Thyroid gland (tissue), 4 donors: ENCODE measurements at places on chromosomes 5 and 9. TPM values are rescaled to one million over a fixed set of nuclear protein-coding genes. Genes with fewer than 3 reads are reported as not detected.

Gene LOX
- total RNA-seq, result 39.5 TPM

Gene FBN2
- 1.9 TPM for total RNA-seq

Gene KCTD16
- 0.13 TPM for total RNA-seq

Gene BTNL3
- total RNA-seq, result 0.50 TPM

Gene TRIP13
- not detected for total RNA-seq

Gene KCNIP1
- 0.54 TPM for total RNA-seq

Gene SLCO4C1
- 1.3 TPM for total RNA-seq

Gene PLAC8L1
- total RNA-seq, result not detected

Gene RALGPS1
- total RNA-seq, result 42.1 TPM

DNA sequence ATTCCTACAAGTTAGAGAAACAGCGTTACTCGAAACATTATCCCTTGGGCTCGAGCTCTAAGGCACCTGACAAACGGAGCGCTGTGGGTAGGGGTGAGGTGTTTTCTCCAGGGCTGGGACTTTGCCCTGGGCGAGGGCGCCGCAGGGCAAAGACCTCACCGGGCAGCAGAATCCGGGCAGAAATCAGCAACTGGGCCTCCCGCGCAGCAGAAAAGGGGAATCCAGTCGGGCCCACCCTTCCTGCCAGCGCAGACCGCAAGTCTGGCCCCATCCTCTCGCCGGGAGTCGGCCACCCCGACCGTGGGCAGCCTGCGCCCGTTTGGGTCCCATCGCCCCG, 430 bp upstream of the MSH3 start:
- H3K27me3 ChIP-seq, result no peaks in the 10 kb centered on the region
- H3K4me3 ChIP-seq, result peak overlapping the region; percentile 68
- DNase-seq, result no peak
- H3K36me3 ChIP-seq, result peaks cover 14% of the 10 kb centered on the region
- peaks cover 8% of the 10 kb centered on the region for H3K4me1 ChIP-seq
- no peak overlapping the region for H3K27ac ChIP-seq

GRCh38 chr9:98101416-98101815, 17.6 kb downstream of the TRIM14 start:
- H3K27ac ChIP-seq, result no peak overlapping the region
- no peaks in the 10 kb centered on the region for H3K36me3 ChIP-seq
- H3K27me3 ChIP-seq, result no peaks in the 10 kb centered on the region
- H3K4me3 ChIP-seq, result no peak overlapping the region

DNA sequence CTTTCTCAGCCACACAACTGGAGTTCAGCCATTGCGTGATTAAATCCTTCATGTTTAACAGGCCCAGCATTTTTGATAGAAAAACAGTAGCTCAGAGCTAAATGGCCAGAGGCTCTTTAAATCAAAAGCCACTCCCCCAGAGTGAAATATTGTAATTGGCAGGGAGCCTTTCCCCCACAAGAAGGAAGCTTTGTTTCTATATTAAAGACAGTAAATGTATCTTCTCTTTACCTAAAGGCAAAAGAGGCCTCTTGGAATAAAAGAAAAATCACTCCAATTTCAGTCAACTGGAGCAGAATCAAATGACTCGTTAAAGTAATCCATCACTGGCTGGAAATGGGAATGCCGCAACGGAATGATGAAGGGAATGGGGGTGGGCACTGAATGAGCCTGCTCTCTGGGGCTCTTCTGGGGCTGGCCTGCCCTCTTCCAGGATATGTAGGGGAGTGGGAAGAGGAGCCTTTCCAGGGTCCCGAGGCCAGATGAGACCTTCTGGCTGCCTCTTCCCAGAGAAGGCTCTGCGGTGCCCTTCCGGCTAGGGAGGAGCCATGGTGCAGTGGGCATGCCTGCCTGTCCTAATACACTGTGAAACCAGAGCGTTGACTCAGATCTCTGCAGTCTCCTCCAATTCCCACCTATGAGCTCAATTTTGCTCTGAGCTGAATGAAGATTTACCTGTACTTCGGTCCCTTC, 45.2 kb downstream of the ANKDD1B start:
- no peaks in the 10 kb centered on the region for H3K4me1 ChIP-seq
- no peaks in the 10 kb centered on the region for H3K36me3 ChIP-seq
- peak overlapping the region; percentile 43 for H3K27ac ChIP-seq

GRCh38 chr5:177595026-177595585, 3.1 kb downstream of the TMED9 start:
- H3K27ac ChIP-seq, result no peak overlapping the region
- no peaks in the 10 kb centered on the region for H3K27me3 ChIP-seq
- H3K4me1 ChIP-seq, result peaks cover 10% of the 10 kb centered on the region
- no peak overlapping the region for H3K4me3 ChIP-seq
- DNase-seq, result no peak

- DNase-seq, result no peak
- no peak overlapping the region for H3K27ac ChIP-seq
- no peaks in the 10 kb centered on the region for H3K27me3 ChIP-seq
- no peak overlapping the region for H3K4me3 ChIP-seq
- no peaks in the 10 kb centered on the region for H3K4me1 ChIP-seq
Measured at GRCh38 chr5:127563136-127563535, 45.7 kb downstream of the PRRC1 start.

DNA sequence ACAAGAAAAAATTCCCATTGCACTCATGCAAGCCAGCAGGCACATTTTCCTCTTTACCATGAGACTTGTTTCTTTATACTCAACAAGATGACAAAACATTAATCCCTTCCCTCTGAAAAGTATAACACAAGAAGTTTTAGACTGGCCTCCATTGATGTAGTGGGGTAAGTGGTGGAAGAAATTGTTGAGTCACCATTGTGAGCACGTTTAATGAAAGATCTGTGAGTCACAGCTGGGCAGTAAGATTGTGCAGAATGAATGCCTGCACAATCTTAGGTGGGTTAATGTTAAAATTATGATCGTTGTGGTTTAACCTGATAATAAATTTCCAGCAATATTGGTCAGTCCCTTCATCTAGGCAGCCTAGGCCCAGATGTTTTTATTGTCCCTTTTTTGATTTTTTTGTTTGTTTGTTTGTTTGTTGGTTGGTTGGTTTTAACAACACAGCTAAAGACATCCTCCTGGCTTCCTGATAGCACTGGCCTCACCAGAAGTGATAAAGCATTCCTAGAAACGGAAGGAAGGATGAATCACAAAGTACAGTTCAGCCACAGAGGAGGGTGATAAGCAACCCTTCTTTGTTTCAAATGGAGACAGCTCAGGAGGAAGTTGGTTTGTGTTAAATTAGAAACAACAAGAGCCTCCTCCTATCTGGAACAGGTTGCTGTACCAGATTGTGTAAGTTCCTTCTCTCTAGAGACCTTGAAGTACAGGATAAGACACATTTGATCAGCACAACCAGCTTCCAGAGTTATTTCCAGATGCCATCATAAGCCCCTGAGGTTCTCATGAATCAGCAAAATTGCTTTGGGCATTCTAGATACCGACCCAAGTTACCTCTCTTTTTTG, 40.3 kb downstream of the SLC24A2 start:
- no peak for DNase-seq
- H3K4me3 ChIP-seq, result no peak overlapping the region

- no peak overlapping the region for H3K27ac ChIP-seq
- no peaks in the 10 kb centered on the region for H3K4me1 ChIP-seq
- no peak overlapping the region for H3K4me3 ChIP-seq
- DNase-seq, result no peak
- peaks cover 2% of the 10 kb centered on the region for H3K36me3 ChIP-seq
- H3K27me3 ChIP-seq, result no peaks in the 10 kb centered on the region
Measured at GRCh38 chr5:644509-644908, 32.4 kb downstream of the CEP72 start.

GRCh38 chr5:125793470-125793869, 629.7 kb upstream of the GRAMD2B start:
- no peaks in the 10 kb centered on the region for H3K4me1 ChIP-seq
- no peak overlapping the region for H3K4me3 ChIP-seq
- H3K27me3 ChIP-seq, result no peaks in the 10 kb centered on the region
- no peaks in the 10 kb centered on the region for H3K36me3 ChIP-seq
- H3K27ac ChIP-seq, result no peak overlapping the region

- no peak for DNase-seq
- H3K27me3 ChIP-seq, result no peaks in the 10 kb centered on the region
- no peaks in the 10 kb centered on the region for H3K36me3 ChIP-seq
- no peak overlapping the region for H3K4me3 ChIP-seq
- peak overlapping the region; percentile 97 for H3K27ac ChIP-seq
Measured at GRCh38 chr5:10705747-10706146, 55.3 kb downstream of the DAP start.

DNA sequence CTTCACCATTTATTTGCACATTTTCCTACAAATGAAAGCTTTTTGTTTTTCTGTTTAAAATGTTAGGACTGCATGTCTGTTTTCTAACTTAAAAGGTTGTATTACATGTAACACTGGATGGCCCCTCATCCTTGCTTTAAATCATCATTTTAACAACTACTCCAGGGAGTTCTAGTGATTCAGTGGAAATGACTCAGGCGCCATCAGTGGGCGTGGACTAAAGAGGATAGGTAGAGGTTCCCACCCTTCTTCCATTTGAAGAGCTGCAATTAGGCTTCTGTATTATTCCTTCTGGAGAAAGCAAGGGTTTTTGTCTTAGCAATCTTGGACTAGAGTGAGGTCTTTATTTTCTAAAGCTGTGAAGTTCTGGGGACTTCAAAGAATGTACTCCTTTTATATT, 213.7 kb downstream of the TMEM38B start:
- no peaks in the 10 kb centered on the region for H3K27me3 ChIP-seq
- H3K36me3 ChIP-seq, result no peaks in the 10 kb centered on the region
- H3K27ac ChIP-seq, result no peak overlapping the region
- H3K4me3 ChIP-seq, result no peak overlapping the region
- no peak for DNase-seq

- DNase-seq, result no peak
- no peak overlapping the region for H3K4me3 ChIP-seq
- no peaks in the 10 kb centered on the region for H3K27me3 ChIP-seq
Measured at GRCh38 chr5:13985731-13986418, 41.4 kb upstream of the DNAH5 start.

- H3K4me1 ChIP-seq, result no peaks in the 10 kb centered on the region
- H3K27me3 ChIP-seq, result no peaks in the 10 kb centered on the region
- H3K36me3 ChIP-seq, result no peaks in the 10 kb centered on the region
- H3K27ac ChIP-seq, result no peak overlapping the region
Measured at GRCh38 chr5:59621477-59621876, 272.0 kb downstream of the PDE4D start.

DNA sequence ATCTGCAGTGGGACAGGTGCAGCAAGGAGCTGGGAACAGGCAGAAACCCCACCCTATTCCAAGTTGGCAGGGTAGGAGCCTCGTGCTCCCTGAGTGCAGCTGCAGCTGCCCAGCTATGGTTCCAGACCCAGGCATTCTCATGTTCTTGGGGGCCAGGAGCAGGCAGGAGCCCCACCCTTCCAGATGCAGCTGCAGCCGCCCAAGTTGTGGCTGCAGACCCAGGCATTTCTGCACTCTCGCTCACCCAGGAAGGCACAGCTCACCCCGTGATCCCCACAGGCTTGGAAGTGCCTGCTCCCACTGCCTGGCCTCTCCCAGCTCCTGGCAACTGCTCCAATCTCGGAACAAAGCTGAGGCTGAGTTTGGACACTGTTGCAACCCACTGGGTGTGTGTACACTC, 275.8 kb upstream of the ADRA1B start:
- H3K27ac ChIP-seq, result no peak overlapping the region
- H3K4me3 ChIP-seq, result no peak overlapping the region
- H3K36me3 ChIP-seq, result no peaks in the 10 kb centered on the region
- no peak for DNase-seq
- H3K4me1 ChIP-seq, result no peaks in the 10 kb centered on the region

DNA sequence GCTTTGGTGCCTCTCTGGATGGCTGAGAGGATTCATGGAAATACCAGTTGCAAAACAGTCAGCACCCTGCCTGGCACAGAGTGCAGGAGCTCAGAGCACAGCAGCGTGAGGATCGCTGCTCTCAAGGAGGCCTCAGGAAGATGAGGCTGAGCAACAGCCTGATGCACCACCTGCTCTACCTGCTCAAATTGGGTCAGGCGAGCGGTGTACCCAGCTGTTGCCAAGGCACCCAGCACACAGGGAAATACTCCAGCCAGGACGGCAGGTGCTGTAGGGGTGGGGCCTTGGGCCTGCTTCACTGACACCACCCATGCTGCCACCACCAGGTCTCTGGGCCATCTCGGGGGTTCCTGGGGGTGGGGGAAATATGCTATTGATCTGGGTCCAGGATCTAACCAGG, 4.3 kb downstream of the EEIG1 start:
- no peaks in the 10 kb centered on the region for H3K27me3 ChIP-seq
- no peaks in the 10 kb centered on the region for H3K36me3 ChIP-seq
- H3K27ac ChIP-seq, result peak overlapping the region; percentile 81
- no peak overlapping the region for H3K4me3 ChIP-seq
- peak; percentile 76 for DNase-seq
- H3K4me1 ChIP-seq, result peaks cover 85% of the 10 kb centered on the region

GRCh38 chr9:74642376-74642775, 145.2 kb downstream of the RORB start:
- H3K27ac ChIP-seq, result no peak overlapping the region
- no peak for DNase-seq
- no peaks in the 10 kb centered on the region for H3K27me3 ChIP-seq

GRCh38 chr9:82124090-82124489, 135.5 kb downstream of the SPATA31D1 start:
- no peak overlapping the region for H3K4me3 ChIP-seq
- H3K27me3 ChIP-seq, result no peaks in the 10 kb centered on the region
- H3K27ac ChIP-seq, result no peak overlapping the region
- no peak for DNase-seq

DNA sequence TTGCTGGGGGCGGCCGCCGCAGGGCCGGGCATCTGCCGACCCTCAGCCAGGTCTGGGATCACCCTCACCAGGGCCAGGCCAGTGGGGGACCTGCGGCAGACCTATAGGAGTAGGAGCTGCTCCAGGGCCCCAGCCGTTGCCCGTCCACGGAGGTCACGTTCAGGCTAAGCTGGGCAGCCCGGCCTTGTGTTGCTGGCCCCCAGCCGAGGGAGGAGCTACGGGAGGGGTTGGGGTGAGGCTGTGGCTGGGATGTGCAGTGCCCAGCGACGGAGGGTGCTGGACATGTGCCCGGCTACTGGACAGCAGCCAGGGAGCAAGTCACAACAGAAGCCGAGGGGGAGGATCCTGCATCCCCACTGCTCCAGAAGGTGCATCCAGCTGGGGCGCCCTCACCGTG, 39.6 kb upstream of the SLC6A19 start:
- DNase-seq, result peak; percentile 92
- H3K27ac ChIP-seq, result no peak overlapping the region
- no peaks in the 10 kb centered on the region for H3K27me3 ChIP-seq

DNA sequence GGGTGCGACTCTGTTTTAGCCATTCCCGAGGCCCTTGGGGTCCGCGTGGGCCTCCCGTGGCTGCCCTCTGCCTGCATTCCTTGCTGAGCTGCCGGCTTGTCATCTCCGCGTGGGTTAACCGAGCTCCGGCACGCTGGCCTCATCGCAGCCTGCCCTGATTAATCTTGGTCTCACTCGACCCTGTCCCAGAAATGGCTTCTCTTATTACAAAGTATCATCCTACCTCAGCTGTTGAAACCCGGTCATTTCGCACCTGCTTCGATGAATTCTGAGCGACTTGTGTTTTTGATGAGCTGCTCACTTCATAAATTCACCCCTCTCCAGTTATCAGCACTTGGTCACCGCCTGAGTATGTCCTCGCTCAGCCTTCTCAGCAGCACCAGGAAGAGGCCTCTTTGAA, 123.5 kb upstream of the EGFLAM start:
- no peak overlapping the region for H3K27ac ChIP-seq
- H3K4me3 ChIP-seq, result no peak overlapping the region
- H3K27me3 ChIP-seq, result no peaks in the 10 kb centered on the region
- H3K36me3 ChIP-seq, result no peaks in the 10 kb centered on the region
- DNase-seq, result no peak
- H3K4me1 ChIP-seq, result no peaks in the 10 kb centered on the region

- no peak overlapping the region for H3K4me3 ChIP-seq
- no peaks in the 10 kb centered on the region for H3K36me3 ChIP-seq
- H3K27ac ChIP-seq, result no peak overlapping the region
- DNase-seq, result peak; percentile 60
- H3K4me1 ChIP-seq, result peaks cover 40% of the 10 kb centered on the region
Measured at GRCh38 chr9:113513536-113513935, 50.0 kb downstream of the RGS3 start.
